ENCODE measurements at places on chromosomes 1 and 21.

DNA sequence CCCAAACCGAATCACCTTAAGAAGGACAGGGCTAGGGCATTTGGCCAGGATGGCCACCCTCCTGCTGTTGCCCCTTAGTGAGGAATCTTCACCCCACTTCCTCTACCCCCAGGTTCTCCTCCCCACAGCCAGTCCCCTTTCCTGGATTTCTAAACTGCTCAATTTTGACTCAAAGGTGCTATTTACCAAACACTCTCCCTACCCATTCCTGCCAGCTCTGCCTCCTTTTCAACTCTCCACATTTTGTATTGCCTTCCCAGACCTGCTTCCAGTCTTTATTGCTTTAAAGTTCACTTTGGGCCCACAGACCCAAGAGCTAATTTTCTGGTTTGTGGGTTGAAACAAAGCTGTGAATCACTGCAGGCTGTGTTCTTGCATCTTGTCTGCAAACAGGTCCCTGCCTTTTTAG is 3.6 kb downstream of the BTG2 start:
- no peak for DNase-seq

DNA sequence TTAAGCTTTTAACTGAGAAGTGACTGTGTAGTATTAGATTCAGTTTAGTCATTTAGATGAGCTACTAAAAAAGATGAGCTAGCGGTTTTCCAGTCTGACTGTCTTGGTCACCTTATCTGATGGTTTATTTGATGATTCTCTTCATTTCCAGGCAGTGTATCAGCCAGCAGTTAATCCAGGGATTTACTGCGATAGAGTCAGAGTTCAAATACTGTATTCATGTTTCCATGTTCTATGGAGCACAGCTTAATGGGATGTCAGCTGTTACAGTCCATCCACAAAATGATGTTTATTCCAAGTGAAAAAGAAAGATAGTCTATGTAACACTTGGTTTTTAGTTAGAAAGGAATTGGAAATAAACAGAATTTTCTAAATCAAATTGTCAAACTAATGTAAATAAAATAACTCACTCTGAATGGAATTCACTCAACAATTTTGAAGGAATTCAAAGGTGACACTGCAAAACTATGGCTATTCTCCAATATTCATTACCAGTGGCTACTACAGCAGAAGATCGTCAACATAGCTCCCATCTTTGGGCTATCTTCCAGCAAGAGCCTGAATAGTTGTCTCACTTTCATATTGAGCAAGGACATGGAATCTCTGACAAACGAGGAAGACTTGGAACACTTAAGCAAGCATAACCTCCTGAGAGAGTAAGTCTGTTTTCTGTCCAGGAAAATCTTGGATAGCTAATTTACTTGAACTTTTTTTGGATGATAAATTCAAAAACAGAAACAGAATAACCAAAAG is 54.6 kb upstream of the DPT start:
- DNase-seq = peak; percentile 75

- DNase-seq = peak; percentile 56
Measured at GRCh38 chr1:71307451-71307850, 226.6 kb upstream of the ZRANB2 start.

DNA sequence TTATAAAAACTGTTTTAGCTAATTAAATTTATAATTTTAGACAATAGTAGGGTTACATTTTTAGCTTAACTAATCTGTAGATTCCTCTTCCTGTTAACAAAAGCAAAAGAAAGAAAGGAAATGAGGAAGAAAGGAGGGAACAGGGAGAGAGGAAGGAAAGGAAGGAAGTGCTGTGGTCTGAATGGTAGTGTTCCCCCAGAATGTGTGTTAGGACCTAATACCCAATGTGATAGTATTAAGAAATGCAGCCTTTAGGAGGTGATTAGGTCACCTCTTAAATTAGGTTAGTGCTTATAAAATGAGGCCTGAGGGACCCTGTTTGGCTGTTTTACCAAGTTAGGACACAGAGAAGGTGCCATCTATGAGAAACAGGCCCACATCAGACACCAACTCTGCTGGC is 136.9 kb upstream of the SAMSN1 start:
- no peak for DNase-seq

- no peak for DNase-seq
Measured at GRCh38 chr1:72937905-72938304, 655.6 kb upstream of the NEGR1 start.

- peak; percentile 74 for DNase-seq
Measured at GRCh38 chr1:207959141-207959825, 48.4 kb upstream of the CD34 start.

- no peak for DNase-seq
Measured at GRCh38 chr1:160519642-160520435, 3.2 kb downstream of the SLAMF6 start.

- DNase-seq = peak; percentile 88
Measured at GRCh38 chr1:225670806-225671733, 18.1 kb upstream of the ENAH start.

DNA sequence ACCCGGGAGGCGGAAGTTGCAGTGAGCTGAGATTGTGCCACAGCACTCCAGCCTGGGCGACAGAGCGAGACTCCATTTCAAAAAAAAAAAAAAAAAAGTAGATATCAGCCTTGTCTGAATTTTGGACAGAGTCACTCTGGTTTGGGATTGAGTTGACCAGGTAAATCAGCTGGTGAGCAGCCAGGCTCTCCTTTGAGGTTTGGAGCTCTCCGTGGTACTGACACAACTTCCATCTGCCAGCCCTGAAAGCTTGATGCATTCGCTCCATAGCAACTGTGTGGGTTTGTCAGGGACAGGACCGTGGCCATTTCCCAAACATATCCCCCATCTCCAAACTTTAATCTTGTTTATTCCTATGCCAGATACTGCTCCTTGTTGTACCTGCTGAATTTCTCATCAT is 155.2 kb downstream of the DMRTA2 start:
- DNase-seq = no peak

DNA sequence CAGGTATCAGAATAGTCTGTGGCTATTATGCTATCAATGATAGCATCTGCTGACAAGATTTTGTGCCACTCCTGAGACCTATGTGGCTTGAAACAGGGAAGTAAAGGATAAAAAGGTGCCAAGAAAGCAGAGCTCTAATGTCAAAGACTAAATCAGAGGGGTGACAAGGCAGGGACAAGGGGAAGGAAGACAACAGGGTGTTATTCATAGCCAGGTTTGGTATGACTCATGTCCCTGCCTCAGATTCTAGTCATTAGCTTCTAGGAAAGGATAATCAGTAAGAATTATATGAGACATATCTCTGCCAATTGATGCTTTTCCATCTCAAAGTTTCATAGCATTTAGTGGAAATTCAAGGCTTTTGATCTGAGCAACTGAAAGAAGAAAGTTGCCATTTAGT is 31.8 kb upstream of the PLD5 start:
- DNase-seq = no peak

- DNase-seq = no peak
Measured at GRCh38 chr21:26444646-26445045, 128.4 kb downstream of the CYYR1 start.

DNA sequence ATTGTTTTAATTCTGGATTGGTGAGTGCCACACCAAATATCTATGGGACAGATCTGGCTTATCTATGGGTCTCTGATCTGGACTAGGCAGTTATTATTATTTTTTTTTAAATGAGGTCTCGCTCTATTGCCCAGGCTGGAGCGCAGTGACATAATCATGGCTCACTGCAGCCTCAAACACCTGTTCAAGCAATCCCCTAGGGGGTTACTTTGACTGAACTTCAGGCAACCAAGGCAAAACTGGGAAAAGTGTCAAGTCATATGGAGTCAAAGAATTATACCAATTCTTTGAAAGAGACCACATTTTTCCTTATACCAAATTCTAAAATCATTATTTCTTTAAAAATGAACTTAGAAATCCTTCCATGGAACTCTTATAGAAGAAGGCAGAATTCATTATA is 129.1 kb upstream of the HOOK1 start:
- no peak for DNase-seq

DNA sequence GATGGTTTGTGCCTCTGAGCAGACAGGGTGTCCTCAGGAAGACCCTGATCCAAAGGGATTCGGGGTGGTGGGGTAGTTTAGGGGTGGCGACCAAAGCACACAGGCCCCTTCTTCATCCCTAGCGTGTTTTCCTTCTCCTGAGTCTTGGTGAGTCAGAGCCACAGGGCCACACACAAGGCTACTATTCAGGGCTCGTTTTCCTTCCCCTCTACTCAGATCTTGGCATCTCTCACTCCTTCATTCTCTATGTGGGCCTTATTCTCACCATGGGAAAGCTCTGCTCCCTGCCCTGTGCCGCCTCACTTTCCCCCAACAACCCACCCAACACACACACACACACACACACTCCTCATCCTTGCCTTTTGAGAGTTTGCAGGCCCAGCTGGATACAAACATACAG is 43.6 kb upstream of the WNT2B start:
- peak; percentile 39 for DNase-seq

GRCh38 chr1:113859478-113860175 is 11.9 kb downstream of the PTPN22 start:
- DNase-seq = peak; percentile 28

GRCh38 chr1:65813956-65814355 is 21.3 kb downstream of the PDE4B start:
- DNase-seq = no peak

DNA sequence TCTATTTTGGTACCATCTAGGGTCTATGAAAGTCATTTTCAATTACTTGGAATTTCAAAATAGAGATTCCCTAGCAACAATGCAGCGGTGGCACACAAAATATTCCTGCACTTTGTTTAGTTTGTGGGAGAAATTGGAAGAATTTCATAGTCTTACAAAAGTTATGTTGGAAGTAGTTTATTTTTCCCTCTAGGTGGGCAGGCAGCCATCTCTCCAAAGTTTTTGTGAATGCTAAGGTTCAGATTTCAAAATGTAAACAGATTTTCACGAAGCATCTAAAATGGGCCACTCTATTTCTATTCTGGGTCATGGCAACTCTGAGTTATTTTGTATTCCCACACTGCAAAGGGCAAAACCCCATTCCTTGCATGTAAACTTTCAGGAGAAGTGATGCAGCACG is 8.0 kb downstream of the SMCP start:
- DNase-seq = peak; percentile 24

DNA sequence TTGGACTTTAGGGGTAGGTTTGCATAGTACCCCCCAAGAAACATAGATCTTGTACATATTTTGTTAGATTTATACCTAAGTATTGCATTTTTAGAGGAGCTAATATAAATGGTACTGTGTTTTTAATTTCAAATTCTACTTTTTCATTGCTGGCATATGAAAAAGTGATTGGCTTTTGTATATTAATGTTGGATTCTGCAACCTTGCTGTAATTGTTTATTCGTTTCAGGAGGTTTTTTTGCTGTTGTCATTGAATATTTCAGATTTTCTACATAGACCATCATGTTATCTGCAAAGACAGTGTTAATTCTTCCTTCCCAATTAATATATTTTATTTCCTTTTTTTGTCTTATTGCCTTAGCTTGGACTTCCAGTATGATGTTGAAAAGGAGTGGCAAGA is 23.0 kb upstream of the EDARADD start:
- no peak for DNase-seq

- DNase-seq = peak; percentile 63
Measured at GRCh38 chr1:224273641-224274040, 56.3 kb downstream of the NVL start.

- DNase-seq = peak; percentile 81
Measured at GRCh38 chr1:150281221-150281757, 1.1 kb upstream of the CIART start.

DNA sequence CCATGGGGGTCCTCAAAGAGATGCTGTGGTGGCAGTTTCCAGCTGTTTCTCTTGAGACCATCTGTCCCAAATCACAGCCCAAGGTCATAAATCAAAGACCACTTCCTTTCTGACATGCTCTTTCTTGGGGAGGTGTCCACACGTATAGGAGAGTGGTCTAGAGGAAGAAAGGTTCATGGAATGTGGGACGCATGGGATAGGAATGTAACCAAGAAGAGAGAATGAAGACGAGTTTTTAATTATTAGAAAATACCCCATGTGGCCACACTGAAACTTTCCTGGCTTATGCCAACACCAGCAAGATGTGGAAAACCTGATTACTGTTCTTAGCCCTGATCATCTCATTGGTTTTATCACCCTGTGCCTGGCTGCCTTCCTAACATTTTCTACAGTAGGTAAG is 124.2 kb upstream of the IFFO2 start:
- peak; percentile 16 for DNase-seq

GRCh38 chr1:162168261-162168660 is 98.8 kb downstream of the NOS1AP start:
- DNase-seq = no peak

GRCh38 chr1:167401260-167401873 is 117.0 kb downstream of the CD247 start:
- peak; percentile 61 for DNase-seq

GRCh38 chr1:187033693-187034390 is 205.1 kb downstream of the PLA2G4A start:
- DNase-seq = no peak

- no peak for DNase-seq
Measured at GRCh38 chr1:41718497-41718896, 200.2 kb downstream of the HIVEP3 start.

DNA sequence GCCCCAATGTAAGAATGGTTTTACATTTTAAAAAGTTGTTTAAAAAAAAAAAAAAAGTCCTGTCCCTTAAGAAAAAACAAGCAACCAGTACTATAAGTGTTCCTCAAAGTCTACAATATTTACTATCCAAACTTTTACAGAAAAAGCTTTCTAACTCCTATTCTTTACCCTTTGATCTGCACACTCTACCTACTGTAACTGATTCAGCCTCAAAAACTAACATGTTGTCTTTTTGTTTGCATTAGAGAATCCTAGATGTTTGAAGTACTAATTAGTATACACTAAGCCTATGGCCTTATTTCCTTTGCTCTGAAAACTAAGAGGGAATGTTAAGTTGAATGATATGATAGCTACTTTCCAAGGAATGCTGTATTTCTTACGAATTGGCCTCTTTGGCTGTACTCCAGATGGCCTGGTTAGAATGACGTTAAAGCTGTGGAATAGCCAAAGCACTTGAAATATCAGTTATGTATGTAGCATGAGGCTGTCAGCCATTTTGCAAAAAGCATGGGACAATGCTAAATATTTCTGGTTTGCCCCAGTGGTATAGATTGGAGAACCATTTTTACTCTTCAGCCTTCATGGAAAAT is 234.8 kb downstream of the GPR52 start:
- peak; percentile 82 for DNase-seq

GRCh38 chr1:52916241-52916975 is 5.1 kb downstream of the ECHDC2 start:
- DNase-seq = no peak

DNA sequence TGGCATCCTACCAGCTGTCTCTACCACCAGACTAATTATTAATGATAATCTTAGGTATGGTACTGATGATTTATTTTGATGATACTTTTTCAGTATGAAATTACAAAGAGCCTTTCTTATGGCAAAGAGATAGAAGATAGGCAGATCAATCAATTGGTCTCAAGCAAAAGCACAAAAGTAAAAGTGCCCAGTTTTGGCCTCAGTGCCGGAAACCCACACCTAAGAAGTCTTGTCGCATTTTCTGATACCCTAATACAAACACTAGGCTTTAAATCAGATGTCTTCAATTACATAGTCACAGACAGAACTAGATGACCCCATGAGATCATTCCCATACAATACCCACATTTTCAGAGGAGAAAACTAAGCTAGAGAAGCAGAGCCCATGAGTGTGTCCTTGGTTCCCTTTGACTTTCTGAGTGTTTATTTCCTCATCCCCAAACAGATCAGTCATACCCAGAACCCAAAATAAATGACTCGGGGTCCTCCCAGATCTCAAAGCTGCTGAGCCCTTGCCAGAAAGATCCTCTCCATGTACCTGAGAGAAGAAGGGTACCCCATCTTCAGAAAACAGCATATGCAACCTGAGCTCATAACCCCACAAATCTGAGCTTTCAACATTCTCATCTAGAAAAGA is 7.7 kb downstream of the ITPKB start:
- DNase-seq = no peak
